Dorsolateral prefrontal cortex (tissue), 122 donors: ENCODE measurements at places on chromosomes 2 and 18.

DNA sequence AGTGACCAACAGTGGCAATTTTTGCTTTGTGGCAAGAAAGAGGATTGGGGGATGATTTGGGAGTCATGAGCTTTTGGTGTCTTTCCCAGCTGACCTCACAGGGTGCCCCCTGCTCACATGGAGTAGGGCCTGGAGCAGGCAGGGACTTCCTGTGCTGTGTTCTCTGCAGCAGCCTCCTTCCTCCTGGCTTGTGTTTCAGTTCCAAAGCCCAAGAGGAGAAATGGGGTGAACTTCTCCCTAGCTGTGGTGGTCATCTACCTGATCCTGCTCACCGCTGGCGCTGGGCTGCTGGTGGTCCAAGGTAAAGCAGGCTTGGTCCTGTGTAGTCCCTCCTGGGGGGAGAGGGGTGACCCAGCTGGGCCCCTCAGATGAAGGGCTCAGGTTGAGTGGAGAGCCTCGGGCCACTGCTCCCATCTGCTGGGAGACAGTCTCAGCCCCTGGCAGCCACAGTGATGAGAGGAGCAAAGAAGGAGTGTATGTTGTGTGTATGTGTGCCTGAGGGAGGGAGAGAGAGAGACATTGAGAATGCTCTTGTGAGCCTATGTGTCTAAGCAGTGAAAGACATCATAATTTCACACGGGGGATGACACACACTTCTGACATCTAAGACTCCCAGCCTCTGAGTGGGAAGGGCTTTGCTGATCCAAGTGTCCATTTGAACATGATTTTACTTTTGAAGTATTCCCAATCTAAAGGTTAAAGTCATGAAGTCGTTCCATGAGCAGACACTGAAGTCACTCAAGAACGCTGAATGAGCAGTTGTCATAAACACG, 27.2 kb downstream of the MARCO start:
- DNase-seq = no peak

GRCh38 chr2:158519481-158519880, 62.7 kb downstream of the PKP4 start:
- no peak for DNase-seq

- DNase-seq = no peak
Observed at GRCh38 chr18:57771626-57772025, 31.5 kb downstream of the ATP8B1 start.

- no peak for DNase-seq
Observed at GRCh38 chr2:43458014-43458628, 137.7 kb downstream of the THADA start.

DNA sequence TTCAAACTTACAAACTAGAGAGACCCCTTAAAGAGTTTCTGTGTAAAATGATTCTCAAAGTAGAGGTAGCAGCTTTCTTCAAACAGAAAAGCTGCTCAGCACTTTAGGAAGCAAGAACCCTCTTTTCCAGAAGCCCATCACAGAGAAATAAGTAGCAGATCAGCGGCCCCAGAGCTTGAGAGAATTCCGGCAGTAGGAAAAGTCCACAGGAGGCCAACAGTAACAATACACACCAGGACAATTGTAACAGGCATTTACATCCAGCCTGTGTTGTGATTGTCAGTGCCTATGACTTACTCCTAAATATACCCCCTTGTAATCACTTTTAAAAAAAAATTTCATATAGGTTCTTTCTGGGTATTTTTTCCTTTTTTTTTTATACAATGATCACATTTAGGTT, 161.4 kb upstream of the ACVR2A start:
- no peak for DNase-seq

DNA sequence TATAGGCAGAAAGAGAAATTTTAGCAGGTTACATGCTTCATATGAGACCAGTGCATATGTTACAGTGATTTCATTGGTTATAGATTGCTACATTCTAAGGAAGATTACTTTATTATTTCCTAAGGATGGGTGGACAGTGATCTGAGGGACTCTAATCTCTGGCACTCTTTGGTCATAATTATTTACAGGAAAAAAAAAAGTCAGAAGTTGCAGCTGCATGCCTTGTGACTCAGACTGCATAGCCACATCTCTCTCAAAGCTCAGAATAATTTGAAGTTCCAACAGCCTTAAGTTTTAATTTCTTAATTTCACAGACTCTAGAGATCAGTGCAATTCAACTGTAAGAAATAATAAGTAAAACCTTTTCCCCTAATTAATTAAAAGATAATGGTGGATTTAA, 27.1 kb upstream of the BARD1 start:
- DNase-seq = no peak

GRCh38 chr2:97951155-97951680, 44.5 kb downstream of the TMEM131 start:
- no peak for DNase-seq

GRCh38 chr2:65161551-65162100, 31.7 kb upstream of the RAB1A start:
- DNase-seq = no peak

- DNase-seq = no peak
Observed at GRCh38 chr2:176999301-176999700, 213.3 kb upstream of the HNRNPA3 start.
